NCI-H2081 treated with DMSO at 0.1 percent for 48 hours (cell line): ENCODE measurements at places on chromosomes 1 and 21.

DNA sequence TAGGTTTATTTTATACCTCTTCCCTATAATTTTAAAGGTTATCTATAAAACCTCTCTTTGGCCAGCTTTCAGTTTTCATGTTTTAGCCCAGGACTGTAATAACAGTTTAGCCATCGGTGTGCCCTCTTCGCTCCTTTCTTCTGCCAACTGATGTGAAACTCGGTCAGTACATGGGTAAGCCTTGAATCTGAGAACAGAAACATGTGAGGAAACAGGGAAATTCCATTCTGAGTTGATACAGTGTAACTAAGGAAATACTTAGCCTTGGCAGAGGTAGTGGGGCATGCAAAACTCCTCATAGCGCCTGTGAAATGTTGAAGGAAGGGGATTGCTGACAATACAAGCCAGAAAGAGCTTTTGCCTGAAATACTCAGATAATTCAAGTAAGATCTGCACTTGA is 465.2 kb downstream of the NCAM2 start:
- DNase-seq: no peak

- no peak for DNase-seq
These were observed 18.7 kb downstream of the TMEM50A start for GRCh38 chr1:25356848-25357247.

DNA sequence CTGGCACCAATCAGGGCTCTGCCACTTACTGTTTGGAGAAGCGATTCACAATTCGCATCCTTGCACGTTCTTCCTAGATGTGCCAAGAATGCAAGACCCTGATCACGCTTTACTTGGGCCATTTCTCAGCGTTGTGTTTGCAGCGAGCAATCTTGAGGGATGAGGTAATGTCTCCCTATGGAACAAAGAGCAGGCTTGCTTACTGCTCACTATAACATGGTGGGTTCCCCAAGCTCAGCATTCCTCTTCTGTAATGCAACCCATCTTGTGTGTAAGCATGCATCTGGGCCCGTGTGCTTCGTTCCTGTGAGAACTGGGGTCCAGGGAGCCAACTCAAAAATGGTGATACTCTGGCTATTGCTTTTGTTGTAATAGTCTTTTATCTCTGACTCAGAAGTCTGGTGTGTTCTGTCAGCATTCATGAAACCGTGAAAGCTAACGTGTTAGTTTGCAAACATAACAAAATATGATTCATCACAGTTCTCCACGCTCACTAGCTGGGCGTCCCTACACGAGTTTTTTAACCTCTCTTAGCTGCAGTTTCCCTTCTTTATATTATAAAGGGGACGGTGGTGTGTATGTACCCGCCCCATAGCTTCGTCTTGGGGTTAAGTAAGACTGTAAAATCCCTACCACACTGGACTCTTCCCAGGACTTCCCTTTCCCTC is 33.3 kb downstream of the DNTTIP2 start:
- DNase-seq: no peak

GRCh38 chr1:35557611-35558373 is at the start of gene NCDN:
TSS of gene NCDN (plus strand) at chr1:35557799. CDS start at chr1:35558191, 392 bp downstream.
- peak; percentile 89 for DNase-seq

DNA sequence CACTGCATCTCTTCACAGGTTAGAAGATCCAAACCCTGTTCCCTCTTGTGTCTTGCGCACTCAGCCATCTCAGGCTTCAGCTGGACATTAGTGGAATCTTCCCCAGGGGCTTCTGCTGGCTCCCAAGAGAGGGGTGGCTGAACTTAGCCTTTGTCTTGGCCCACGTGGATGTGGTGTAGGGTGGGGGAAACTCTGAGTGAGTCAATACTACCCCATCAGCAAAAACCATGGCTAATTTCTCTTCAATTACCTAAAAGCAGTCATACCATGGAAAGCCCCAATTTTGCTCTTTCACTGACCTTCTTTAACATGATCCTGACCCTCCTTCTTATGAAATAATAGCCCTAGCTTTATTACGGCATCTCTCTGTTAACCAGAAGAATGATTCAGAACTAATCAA is 72.5 kb upstream of the RAB3GAP2 start:
- no peak for DNase-seq

DNA sequence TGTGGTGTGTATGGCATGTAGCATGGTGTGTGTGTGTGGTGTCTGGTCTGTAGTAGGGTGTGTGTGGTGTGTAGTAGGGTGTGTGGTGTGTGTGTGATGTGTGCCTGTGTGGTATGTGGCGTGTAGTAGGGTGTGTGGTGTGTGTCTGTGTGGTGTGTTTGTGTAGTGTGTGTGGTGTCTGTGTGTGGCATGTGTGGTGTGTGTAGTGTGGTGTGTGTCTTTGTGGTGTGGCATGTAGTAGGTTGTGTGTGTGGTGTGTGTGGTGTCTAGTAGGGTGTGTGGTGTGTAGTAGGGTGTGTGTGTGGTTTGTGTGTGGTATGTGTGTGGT is 85.5 kb downstream of the SYT2 start:
- DNase-seq: no peak

GRCh38 chr1:112693821-112694220 is 13.1 kb downstream of the RHOC start:
- DNase-seq: no peak

- peak; percentile 75 for DNase-seq
These were observed 109.1 kb upstream of the USH2A start for GRCh38 chr1:216532251-216532798.

GRCh38 chr1:10823000-10823401 is 26.6 kb upstream of the CASZ1 start:
- no peak for DNase-seq

DNA sequence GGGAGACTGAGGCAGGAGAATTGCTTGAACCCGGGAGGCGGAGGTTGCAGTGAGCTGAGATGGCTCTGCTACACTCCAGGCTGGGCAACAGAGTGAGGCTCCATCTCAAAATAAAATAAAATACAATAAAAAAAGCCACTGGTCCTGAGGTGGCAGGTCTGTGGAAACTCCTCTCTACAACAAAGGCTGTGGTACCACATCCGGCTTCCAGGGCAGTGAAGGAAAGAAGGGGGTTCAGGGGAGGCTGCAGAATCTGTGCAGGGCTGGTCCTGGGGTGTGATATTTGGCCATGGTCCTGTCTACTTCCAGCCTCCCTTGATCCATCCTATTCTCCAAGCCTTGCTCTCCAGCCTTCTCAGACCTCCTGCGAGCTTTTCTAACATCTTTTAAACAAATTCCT is 731 bp upstream of the ZNF683 start:
- no peak for DNase-seq

DNA sequence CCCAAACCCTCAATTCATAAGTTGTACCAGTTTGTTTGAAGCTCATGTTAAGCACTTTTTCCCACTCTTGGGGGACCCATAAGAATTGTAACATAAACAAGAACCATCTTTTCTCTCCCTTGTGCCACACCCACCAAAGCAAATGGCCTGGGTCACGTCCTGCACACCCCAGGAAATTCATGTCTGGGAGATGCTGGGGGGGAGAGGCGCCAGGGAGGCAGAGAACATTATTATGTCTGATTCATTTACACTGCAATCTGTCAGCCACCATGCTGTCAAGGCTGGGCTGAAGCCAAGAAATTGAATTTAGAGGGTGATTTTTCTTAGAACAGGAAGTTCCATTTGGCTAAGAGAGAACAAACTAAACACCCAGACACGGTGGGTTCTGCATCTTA is 37.2 kb upstream of the IPO9 start:
- peak; percentile 71 for DNase-seq

GRCh38 chr21:39175154-39175553 is 8.1 kb downstream of the PSMG1 start:
- no peak for DNase-seq

DNA sequence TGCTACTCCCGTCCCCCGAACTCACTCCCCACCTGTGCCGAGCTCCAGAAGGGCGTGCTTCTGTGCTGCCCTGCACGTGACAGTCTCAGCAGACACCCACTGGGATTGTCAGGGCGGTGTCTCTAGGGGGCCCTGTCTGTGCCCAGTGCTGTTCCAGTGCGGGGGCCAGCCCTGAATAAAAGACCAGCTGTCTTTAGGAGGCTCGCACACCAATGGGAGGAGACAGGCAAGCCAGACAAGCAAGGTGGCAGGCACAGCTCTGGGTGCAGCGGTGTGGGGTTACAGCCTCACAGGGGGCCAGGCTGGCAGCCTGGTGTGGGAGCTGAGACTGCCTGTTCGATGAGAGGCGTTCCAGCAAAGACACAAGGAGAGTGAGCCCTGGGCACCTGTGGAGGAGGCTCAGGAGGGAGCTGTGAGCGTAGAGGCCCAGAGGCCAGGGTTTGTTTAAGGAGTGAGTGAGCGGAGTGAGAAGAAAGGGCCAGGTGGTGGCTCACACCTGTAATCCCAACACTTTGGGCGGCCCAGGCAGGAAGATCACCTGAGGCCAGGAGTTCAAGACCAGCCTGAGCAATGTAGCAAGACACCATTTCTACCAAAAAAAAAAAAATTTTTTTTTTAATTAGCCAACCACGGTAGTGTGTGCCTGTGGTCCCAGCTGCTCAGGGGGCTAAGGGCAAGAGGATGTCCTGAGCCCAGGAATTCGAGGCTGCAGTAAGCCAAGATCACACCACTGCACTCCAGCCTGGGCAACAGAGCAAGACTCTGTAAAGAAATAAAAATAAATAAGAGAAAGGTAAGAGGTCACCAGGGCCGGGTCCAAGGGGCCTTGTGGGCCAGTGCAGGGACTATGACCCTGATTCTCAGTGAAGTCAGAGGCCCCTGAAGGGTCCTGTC is 48.2 kb upstream of the ARHGEF16 start:
- DNase-seq: no peak

- DNase-seq: no peak
These were observed 27.7 kb downstream of the KNCN start for GRCh38 chr1:46523496-46524353.

GRCh38 chr1:160767395-160768294 is 28.3 kb upstream of the LY9 start:
- no peak for DNase-seq

GRCh38 chr1:47763591-47764171 is 233.5 kb downstream of the TRABD2B start:
- DNase-seq: no peak

- no peak for DNase-seq
These were observed 82.2 kb upstream of the BMP8A start for GRCh38 chr1:39409055-39409816.

DNA sequence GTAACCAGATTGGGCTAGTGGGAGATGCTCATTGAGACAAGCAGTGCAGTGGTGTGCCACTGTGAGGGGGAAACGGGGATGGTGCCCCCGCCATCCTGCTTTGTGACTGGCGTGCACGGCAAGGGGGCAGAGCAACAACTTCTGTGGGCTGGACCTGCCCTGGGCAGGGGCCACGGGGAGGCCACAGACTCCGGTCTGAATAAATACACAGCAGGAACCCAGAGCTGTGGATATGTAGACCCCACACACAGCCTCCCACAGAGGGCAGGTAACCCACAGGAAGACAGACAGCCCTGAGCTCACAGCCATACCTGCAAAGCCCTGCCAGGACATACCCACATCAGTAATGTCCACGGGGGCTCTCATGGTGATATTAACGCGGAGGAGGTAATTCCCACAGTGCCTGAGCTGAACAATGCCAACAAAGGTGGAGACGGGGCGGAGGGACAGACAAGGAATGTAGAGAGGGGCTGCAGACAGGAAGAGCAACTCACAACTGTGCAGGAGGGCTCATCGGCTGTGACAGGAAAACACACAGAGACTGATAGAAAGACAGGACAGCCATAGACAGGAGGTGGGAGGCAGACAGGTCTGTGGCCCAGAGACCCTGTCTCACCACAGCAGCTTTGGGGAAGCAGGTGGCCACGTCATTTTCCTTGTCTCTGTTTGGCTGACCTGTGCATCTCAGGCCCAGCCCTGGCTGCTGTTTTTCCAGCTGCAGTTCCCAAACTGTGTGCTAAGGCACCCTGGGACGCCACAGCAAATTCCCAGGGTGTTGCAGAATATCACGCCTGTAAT is 4.9 kb upstream of the WNT3A start:
- no peak for DNase-seq

DNA sequence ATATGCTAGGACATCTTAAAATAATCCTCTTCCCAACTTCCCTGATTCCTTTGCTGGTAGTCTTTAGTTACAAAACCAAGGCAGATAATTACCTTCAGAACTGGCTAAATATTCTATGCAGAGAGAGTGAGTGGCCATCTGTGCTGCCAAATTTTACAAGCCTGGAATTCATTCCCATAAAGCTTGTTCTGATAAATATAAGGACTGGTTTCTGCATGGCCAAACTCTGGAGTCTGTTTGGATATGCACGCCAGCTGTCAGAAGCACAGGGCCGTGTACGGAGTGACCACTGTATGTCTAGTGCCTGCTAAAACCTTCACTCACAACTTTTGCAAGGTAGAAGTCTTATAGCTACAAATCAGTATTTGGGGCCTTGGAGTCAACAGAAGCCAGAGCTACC is 66.5 kb upstream of the RAVER2 start:
- DNase-seq: no peak

DNA sequence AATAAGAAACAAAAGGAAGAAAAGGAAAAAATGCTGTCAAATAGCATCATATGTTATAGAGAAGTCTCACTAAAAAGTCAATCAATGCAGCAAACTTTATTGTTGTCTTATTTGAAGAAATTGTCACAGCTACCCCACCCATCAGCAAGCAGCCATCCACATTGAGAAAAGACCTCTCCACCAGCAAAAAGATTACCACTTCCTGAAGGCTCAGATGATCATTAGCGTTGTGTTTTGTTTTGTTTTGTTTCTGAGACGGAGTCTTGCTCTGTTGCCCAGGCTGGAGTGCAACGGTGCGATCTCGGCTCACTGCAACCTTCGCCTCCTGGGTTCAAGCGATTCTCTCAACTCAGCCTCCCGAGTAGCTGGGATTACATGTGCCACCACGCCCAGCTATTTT is 29.0 kb downstream of the ATP2B4 start:
- DNase-seq: no peak

DNA sequence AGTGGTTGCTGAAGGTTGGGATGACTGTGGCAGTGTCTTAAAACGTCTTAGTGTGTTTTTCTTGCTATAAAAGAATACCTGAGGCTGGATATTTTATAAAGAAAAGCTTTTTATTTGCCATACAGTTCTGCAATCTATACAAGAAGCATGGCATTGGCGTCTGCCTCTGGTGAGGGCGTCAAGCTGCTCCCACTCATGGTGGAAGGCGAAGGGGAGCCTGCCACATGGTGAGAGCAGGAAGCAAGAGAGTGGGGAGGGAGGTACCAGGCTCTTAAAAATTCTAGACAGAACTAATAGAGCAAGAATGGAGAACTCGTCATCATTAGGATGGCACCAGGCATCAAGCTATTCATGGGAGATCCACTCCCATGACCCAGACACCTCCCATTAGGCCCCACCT is 140.5 kb downstream of the CACNA1E start:
- DNase-seq: no peak

DNA sequence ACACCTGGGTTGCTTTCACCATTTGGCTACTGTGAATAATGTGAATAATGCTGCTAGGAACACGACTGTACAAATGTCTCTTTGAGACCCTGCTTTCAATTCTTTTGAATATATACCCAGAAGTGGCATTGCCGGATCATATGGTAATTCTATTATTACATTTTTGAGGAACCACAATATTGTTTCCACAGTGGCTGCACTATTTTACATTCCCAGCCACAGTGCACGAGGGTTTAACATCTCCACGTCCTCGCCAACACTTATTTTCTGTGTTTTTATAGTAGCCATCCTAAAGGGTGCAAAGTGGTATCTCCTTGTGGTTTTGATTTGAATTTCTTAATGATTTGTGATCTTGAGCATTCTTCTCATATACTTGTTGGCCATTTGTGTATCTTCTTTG is 15.7 kb downstream of the FHAD1 start:
- DNase-seq: no peak

GRCh38 chr1:44259090-44259489 is 45.8 kb downstream of the DMAP1 start:
- DNase-seq: no peak
